ENCODE measurements at places on chromosomes 5 and 9. TPM values are rescaled to one million over a fixed set of nuclear protein-coding genes. Genes with fewer than 3 reads are reported as not detected.
A peak's percentile ranks its signal among the peaks of the same experiment; 100 is the strongest.

DNA sequence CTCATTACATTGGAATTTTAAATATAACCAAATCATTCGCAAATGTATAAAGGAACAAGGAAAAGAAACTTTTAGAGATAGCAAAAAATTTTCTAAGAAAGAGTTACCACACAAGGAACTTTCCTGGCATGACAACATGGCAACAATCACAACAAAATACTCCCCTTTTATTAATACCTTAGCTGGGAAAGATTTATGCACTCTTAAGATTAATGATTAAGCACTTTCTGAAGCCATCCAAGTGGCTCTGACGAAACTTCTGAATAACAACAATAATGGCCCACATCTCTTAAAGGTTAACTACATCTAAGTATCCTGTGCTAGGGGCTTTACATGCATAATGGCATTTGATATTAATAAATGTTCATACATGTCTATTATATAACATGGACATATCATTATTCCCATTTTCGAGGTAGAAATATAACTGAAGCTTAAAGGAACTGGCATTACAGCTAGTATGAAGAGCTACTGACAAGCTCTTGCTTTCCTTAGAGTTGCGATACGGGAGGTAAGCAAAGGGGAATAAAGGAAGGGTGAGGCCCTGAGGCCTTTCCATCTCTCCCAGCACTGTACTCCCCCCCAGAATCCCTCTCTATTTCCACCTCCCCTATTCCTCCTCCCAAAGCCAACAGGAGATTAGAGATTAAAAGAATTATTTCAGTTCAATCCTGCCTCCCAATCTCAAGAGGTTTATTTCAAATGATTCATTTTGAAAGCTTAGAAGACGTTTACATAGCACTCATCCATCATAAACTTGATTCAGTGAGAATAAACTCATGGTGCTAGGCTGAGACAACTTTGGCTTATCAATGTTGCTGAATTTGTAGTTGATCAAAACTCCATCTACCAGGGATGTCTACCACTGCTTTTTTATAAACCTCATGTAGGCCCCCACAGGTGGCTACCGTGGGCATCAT is 9.6 kb downstream of the MTMR12 start:
- peak overlapping the region; percentile 37 for H3K27ac ChIP-seq
- peaks cover 7% of the 10 kb centered on the region for H3K4me1 ChIP-seq
- no peak overlapping the region for H3K4me3 ChIP-seq
- DNase-seq, result peak; percentile 67

DNA sequence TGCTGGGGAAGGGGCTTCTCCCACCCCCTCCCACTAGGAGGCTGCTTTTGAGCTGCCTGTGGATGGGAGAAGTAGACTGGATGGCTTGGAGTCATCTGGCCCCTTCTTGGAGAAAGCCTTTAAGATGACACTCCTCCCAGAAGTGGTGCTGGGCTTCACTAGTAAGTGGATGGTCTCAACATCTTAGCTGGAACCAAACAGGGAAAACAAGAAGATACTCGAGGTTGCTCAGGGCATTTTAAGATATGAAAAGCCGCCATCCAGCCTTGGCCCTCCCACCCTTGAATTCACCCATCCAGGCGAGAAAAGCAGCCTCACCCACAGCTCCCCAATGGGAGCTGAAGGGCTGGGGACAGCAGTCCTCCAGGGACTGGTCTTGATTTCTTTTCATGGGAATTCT is 7.8 kb upstream of the SMIM32 start:
- H3K4me3 ChIP-seq, result no peak overlapping the region
- H3K36me3 ChIP-seq, result no peaks in the 10 kb centered on the region
- H3K27ac ChIP-seq, result no peak overlapping the region
- H3K27me3 ChIP-seq, result peaks cover 25% of the 10 kb centered on the region
- DNase-seq, result no peak

- H3K36me3 ChIP-seq, result no peaks in the 10 kb centered on the region
- H3K27me3 ChIP-seq, result no peaks in the 10 kb centered on the region
- H3K27ac ChIP-seq, result no peak overlapping the region
- peaks cover 26% of the 10 kb centered on the region for H3K4me1 ChIP-seq
Measured at GRCh38 chr5:141691286-141691866, 9.3 kb upstream of the ARAP3 start.

GRCh38 chr5:108720391-108720790 is 27.3 kb upstream of the FER start:
- H3K36me3 ChIP-seq, result no peaks in the 10 kb centered on the region
- no peak overlapping the region for H3K4me3 ChIP-seq
- no peaks in the 10 kb centered on the region for H3K4me1 ChIP-seq
- no peak for DNase-seq
- H3K27ac ChIP-seq, result no peak overlapping the region

- H3K4me1 ChIP-seq, result no peaks in the 10 kb centered on the region
- H3K27ac ChIP-seq, result no peak overlapping the region
- no peaks in the 10 kb centered on the region for H3K36me3 ChIP-seq
- H3K27me3 ChIP-seq, result no peaks in the 10 kb centered on the region
- H3K4me3 ChIP-seq, result no peak overlapping the region
- DNase-seq, result no peak
Measured at GRCh38 chr9:24616863-24617262, 71.2 kb upstream of the IZUMO3 start.

DNA sequence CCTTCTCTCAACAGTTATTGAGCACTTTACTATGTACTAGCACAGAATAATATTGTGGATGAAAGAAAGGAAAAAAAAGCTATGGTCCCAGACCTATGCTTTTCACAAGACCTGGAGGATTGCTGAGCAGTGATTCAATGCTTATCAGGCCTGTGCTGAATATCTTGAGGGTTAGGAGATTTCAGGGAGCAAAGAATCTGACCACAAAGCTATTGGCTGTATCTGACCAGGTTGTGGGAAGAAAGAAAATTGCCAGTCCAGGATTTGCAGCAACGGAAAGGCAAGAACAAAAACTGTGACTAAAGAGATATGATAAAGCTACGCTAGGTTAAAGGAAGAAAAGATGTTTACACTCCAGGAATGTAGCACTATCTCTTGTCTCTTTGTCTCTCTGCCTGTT is 14.9 kb upstream of the MACIR start:
- H3K27ac ChIP-seq, result no peak overlapping the region
- no peaks in the 10 kb centered on the region for H3K36me3 ChIP-seq
- H3K4me3 ChIP-seq, result no peak overlapping the region

TSC1 gene
- total RNA-seq, result 51.2 TPM

ADAMTS16 gene
- total RNA-seq, result not detected

TCF7 gene
- 2.5 TPM for total RNA-seq

ENTPD2 gene
- total RNA-seq, result not detected

SLC27A4 gene
- 36.9 TPM for total RNA-seq

Measured in endothelial cell of umbilical vein (primary cell).